ENCODE measurements at places on chromosomes 7 and 10.

DNA sequence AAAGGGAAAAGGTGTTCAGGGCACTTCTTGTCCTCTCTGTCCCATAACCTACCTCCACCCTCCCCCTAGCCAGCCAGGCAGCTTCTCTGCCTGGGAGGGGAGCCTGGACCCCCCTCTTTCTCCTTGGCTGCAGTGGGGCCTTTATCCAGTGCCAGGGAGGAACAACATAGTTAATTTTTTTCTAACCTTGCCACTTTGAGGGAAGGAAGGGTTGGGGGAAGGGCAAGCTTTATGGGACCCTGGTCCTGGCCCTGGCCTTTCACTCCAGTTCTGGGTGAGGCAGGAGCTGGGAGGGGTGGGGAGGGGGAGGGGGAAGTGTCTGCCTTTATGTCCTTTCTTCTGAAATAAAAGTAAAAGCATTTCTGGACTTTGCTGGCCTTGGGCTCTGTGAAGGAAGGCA lies 4.5 kb downstream of the VGF start:
- no peak for DNase-seq

DNA sequence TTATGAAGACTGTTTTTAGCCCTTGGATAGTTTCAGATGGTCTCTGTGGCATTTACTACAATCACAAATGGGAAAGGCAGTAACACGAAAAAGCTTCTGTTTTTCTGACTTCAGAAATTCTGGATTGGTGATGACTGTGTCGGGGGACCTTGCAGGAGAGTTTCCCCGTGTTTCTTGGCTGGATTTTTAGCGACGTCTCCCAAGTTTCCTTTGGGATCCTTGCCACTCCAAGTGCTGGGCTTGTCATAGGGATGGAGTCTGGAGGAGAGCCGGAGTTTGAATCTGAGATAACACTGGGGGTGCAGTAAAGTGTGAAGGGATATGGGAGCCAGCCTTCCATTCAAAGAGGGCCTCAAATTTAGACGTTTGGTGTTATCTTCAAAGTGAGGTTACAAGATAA lies 179.0 kb downstream of the SNX10 start:
- no peak for DNase-seq

DNA sequence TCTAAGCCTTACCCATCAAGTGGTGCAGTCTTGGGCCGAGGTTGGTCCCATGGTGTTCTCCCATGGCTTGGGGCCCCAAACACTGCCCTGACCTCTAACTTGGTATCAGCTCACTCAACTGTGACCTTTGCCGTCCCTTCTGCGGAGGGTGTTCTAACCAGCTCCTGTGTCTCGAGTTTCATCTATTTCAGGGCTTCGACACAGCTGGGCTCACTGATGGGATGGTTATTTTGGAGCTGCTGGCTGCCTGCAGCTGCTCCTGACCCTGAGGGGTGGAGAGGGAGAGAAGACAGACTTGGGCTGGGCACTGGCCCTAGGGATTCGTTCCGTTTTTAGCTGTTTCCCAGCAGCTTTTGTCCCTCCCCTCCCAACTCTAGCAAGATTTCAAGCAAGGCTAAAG lies 86.9 kb downstream of the NEURL1 start:
- no peak for DNase-seq

GRCh38 chr7:22219739-22220493 lies 137.0 kb downstream of the RAPGEF5 start:
- DNase-seq, result no peak

- DNase-seq, result no peak
Measured at GRCh38 chr10:21740989-21741388, 207.0 kb downstream of the MLLT10 start.

DNA sequence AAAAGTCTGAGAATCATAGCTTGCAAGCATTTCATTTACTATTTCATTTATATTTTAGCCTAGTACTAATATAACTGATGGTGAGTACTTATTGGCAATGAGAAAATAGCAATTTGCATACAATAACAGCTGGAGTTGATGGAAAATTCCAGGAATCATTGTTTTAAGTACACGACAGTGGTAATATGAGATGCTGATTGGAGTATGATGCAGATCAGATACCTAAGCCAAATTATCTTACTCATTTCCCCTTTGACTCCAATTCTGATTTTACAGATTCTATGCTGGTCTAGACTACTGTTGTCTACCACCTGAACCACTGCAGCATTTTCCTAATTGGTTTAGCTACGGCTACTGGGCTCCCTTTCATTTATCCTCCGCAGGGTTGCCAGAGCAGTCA lies 36.7 kb downstream of the GNG11 start:
- no peak for DNase-seq

DNA sequence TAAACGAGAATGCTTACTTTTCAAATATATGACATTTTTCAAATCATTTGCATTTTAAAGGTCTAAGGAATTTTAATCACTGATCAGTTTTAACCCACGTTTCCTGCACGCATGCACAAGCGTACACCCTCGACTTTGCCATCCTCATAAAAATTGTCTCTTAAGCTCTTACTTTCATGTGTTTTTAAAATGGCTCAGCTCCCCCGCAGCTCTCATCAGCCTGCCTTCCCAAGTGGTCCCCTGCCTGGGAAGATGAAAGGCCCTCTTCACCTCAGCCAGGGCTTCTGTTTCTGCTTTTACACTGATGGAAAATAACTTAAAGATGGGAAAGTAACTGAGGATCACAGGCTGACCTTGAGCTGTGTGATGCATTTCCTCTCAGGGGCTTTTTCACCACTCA lies 131.6 kb upstream of the LSM8 start:
- no peak for DNase-seq

DNA sequence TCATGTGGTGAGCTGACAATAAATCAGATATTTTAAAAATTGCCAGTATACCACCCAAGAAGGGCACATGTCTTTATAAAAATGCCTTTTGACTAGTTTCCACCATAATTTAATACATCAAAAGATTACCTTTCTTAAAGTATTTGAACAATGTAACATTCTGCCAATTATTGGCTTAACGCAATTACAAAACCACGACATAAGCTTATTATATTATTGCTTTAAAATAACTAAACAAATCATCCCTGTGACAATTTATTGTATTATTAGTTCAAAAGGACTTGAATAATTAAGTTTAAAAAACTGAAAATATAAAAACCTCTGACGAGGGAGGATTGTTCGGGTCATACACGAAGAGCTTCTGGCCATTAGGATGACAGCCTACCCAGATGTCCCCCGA lies 9.6 kb upstream of the PON3 start:
- DNase-seq, result no peak

- DNase-seq, result no peak
Measured at GRCh38 chr7:2681929-2682799, 5.8 kb upstream of the AMZ1 start.

DNA sequence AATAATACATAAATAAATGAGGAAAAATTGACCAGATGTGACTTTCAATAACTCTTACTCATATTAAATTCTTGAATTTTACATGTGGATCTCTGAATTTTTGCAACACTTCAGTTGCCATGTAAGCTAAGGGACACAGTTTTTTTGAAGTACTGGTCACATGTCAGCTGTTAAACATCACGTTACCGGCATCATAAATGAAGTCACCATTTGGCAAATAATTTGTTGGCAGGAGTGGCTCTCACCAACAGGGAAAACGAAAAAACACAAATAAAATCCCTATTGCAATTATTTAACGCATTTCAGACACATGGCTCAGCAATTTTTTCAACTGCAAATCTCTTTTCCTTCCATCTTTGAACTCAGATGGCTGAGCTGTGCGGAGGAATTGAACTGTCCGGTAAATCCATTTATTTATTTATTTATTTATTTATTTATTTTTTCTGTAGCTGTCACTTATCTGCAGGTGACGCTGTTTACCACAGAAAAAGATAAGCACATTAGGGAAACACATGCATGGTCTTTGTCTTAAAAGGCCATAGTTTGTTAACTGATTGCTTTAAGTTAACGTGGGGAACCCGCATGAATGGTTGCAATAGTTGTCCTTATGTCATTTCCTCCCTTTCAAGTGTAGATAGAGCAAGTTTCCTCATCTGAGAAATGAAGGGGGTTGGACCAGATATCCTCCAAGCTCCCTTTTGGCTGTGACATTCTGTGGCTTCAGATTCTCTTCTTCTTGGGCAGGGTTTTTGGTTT lies 64.7 kb upstream of the JAZF1 start:
- no peak for DNase-seq

DNA sequence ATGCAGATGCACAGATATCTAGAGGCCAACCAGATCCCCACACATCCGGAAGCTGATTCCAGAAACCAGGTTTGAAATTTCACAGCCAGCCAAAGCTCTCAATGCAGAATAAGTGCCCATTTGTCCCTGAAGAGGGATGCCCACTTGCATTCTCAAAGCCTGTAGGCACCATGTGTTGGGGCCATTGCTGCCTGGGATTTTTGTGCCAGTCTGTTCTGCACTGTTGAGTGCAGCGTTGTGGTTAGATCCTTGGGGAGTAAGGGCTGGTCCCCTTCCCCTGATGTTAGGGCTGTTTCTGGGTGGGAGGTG lies 62.4 kb downstream of the EEPD1 start:
- no peak for DNase-seq

DNA sequence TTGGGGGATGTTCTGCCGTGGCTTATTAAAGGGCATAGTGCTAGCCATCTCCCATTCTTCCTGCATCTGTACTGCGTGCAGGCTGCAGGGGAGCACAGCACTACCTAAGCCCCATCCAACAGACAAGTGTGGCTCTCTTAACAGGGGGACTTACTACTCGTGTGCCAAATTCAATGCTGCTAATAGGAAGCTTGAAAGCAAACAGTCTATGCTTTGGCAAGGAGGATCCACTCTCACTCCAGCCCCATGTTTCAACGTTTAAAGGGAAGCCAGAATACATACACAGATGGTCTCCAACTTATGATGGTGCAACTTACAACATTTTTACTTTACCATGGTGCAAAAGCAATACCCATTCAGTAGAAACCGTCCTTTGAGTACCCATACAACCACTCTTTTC lies 228.0 kb upstream of the C7orf33 start:
- no peak for DNase-seq

GRCh38 chr7:75884476-75884875 lies 5.6 kb downstream of the RHBDD2 start:
- no peak for DNase-seq

DNA sequence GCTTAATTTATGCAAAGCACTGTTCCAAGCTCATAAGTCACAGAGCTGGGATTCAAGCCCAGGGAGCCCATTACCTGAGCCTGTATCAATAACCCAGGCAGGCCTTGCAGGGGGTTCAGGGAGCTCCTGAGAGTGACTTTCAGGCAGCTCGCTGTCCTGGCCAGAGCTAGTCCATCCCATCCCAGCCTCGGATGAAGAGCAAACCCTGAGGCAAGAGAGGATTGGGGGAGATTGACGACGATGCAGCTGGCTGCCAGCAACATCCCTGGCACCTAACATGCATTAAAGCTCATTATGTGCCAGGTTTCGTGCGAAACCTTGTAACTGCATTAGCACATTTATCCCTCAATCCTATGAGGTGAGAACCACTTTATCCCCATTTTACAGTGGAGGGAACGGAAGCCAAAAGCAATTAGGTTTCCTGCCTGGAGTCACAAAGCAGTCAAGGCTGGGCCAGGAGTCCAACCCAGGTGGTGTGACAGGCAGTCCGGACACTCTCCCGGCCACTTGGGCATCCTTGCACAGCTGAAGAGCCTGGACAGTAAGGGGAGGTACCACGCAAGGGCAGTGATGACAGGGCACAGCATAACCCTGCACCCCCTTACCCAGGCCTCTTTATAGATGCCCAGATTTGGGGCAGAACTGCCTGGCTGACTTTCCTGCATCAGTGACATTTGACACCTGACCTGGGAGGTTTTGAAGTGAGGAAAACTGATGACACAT lies 129.8 kb upstream of the CHST15 start:
- no peak for DNase-seq

GRCh38 chr10:1242975-1243374 lies 186.8 kb downstream of the WDR37 start:
- no peak for DNase-seq

- no peak for DNase-seq
Measured at GRCh38 chr7:135905355-135905754, 71.8 kb downstream of the MTPN start.

GRCh38 chr7:43501870-43502269 lies 81.0 kb upstream of the STK17A start:
- no peak for DNase-seq

DNA sequence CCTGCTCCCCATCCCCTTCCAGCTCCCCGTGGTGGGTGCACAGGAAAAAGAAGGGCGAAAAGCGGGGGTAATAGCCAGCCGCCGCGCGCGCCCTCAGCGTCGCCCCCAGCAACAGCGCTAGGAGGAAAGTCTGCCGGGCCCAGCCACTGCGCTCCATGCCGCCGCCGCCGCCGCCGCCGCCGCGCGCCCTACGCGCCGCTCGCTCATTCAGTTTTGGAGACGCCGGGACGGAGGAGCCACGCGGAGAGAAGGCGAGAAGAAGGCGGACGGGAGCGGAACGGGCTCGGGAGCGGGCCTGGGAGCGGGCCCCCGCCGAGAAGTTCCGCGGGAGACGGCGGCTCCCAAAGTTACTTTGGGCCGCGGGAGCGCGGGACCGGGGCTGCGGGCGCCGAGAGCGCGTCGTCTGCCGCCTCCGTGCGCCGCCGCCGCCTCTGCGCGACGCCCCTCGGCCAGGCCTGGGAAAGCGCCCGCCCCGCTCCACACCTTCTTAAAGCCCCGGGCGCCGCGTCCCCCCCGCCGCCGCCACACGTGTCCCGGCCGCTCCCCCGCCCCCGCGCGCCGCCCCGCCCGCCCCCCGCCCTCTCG lies at the start of gene RELN:
Gene RELN (minus strand): TSS at position 459 of the 585 bp plus-strand sequence. CDS start 302 bp downstream, at position 157.
- DNase-seq, result peak; percentile 32

DNA sequence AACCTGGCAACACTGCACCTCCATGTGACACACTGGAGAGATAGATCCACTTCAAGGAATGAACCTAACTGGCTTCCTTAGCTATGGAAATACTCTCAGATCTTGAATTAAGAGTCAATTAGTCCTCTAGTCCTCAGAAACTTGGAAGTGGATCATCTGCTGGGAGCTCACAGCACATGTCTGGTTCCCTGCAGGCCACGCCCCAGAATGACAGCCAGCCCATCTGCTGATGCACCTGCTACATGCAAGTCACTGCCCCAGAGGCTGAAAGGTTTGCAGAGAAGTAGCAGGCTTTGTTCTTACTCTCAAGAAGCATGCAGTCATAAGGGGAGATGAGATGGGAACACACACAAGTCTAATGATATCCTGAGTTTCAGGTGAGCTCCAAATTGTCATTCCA lies 275.9 kb downstream of the SKAP2 start:
- no peak for DNase-seq

- DNase-seq, result peak; percentile 91
Measured at GRCh38 chr7:151008511-151009323, 15.6 kb downstream of the ATG9B start.

- DNase-seq, result no peak
Measured at GRCh38 chr10:123798856-123799255, 92.8 kb downstream of the CPXM2 start.
